ENCODE measurements at places on chromosomes 2 and 18.

DNA sequence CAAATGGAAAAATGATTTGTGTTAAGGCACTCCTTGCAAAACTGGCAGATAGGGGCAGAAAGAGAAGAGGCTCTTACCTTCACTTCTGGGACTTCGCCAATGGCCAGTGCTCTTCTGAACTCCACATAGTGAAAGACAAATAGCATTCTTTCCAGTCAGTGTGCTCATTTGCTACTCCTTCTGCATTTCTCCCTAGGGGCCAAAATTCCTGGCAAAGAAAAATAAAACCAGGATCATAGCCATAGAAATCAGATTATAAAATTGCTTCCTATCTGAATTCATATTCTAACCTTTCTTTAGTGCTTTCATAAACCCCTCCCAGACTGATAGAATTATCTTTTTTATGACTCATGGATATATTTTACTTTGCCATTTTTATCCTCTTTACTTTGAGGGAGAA is 56.9 kb upstream of the PELI1 start:
- no peak for DNase-seq

DNA sequence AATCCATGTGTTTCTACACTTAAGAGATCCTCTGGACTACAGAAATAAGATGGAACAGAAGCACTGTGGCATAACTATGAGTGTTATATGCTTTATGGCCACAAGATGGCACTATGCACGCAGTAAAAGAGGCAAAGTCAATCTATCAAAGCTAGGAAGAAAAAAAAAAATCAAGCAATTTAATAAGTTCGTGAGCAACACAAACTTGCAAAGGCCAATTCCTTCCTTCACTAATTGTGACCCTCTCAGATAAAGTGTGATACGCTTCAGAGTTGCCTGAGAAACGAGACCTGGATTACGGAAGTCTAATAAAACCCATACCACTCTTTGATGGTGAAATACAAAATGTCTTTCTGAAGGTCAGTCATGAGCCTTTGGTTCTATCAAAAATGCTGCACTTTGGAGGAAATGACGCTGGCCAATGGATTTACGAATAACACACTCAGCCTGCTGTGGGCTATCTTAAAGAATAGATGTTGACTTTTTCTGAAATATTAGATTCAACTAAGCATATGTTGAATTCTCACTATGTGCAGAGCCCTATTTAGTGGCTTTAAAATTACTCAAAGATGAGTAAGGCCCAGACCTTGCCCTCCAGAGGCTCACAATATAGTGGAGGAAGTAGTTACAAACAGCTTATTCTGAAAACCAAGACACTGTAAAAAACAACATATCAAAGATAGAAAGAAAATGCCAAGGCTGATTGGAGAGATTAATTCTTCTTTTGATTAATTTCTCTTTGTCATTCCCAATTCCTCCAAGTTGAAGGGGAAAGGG is 35.5 kb upstream of the TTR start:
- DNase-seq, result peak; percentile 51

DNA sequence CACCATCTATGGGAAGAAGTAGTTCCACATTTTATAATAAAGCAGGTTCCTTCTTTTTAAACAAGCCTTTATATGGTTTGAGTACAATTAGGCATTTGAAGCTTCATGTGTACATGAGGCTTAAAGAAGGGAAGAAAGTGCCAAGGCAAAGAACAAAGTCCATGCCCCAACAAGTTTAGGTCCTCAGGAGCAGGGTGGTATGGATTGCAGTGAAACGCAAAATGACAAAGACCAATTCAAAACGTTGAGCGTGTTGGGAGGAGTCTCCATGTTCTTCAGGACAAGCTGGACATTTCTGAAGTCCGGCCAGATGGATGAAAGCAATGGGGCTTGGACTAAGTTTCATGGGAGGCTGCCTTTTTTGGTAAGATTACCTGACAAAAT is 78.8 kb upstream of the FZD5 start:
- DNase-seq, result no peak

- no peak for DNase-seq
Measured at GRCh38 chr2:161570424-161571050, 53.7 kb upstream of the SLC4A10 start.

DNA sequence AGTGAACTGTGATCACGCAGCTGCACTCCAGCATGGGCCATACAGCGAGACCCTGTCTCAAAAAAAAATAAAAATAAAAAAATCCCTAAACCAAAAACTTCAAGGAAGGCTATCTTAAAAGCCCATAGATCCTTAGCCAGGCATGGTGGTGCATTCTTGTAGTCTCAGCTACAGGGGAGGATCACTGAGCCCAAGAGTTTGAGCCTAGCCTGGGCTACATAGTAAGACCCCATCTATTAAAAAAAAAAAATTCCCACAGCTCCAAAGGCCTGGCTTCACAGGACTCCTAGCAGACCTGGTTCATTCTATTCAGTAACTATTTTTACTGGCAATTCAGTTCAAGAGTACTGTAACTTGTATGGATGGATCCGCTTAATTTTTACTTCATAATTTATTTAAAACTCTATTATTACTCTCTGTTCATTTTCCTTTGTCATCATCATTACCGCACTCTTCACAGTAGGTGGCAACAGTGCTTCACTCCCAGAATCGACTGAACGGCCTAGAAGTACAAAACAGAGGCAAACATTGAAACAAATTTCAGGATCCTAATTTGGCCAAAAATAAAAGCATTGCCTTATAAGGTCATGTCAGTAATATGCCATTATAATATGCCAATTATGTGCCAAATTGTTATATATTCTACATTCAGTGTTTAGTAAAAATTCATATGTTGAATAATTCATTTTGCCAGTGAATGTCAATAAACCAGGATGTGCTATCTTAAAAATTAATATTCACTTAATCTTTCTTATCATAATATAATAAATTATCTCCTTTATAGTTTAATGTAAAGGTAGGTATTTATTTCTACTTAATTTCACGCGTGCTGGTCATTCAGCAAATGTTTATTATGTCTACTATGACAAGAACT is 14.3 kb upstream of the STAM2 start:
- DNase-seq, result peak; percentile 57

- no peak for DNase-seq
Measured at GRCh38 chr2:197081294-197081693, 154.8 kb upstream of the PGAP1 start.

GRCh38 chr18:68489013-68489792 is 225.7 kb downstream of the TMX3 start:
- DNase-seq, result no peak

GRCh38 chr2:27683390-27684071 is 19.8 kb downstream of the SLC4A1AP start:
- peak; percentile 84 for DNase-seq

- no peak for DNase-seq
Measured at GRCh38 chr2:183511154-183511553, 386.9 kb downstream of the NUP35 start.

DNA sequence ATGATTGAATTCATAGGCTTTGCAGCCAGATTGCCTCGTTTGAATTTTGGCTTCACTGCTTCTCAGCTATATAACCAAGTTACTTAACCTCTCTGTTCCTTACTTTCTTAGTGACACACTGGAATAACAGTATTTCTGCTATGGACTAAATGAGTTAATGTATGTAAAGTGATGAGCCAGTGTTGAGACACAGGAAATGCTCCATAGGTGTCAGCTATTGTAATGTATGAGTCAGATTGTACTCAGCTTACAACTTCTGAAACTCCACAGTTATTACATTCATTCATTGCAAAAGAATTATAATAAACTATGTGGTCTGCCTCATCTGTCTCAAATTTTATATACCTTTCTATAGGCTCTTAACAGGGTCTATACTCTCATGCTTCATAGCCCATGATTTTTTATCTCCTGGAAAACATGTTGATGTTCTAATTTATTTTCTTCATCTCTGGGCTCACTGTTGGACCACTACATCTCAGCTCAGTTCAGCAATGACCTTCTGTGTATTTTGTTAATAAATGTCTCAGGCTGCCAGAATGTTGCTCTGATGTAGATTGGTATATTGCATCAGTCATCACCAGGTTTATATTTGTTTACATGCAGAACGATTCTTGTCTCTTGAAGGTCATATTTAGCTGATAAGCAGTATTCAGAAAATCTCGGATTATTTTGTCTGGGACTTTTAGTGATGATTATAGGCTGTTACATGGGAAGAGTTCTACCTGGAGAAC is 76.2 kb downstream of the MAP3K20 start:
- DNase-seq, result peak; percentile 90

GRCh38 chr2:95761556-95761955 is 169.8 kb downstream of the TRIM43 start:
- no peak for DNase-seq

- no peak for DNase-seq
Measured at GRCh38 chr2:13289310-13289709, 572.6 kb downstream of the TRIB2 start.

DNA sequence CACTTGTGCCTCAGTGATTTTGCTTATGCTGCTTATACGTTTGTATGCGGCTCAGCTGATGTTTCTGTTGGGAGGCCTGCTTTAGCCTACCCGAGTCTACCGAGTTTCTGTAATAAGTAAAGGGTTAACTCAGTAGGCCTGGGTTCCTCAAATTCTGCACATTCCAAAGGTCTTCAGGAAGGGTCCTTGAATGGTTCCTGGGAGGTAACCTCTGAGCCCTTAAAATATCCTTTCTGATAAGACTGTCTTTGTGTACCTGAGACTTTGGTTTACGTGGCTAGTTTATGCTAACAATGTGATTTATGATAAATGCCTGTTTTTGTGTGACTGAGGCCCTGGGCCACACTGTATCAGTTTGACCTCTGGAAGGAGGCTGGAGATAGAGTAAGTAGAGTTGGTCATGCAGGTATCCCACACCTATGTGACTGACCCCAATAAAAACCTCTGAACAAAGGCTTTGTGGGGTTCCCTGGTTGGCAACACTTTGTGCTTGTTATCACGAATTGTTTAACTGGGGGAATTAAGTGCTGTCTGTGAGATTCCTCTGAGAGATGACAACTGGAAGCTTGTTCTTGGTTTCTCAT is 18.9 kb upstream of the PNPT1 start:
- DNase-seq, result no peak

DNA sequence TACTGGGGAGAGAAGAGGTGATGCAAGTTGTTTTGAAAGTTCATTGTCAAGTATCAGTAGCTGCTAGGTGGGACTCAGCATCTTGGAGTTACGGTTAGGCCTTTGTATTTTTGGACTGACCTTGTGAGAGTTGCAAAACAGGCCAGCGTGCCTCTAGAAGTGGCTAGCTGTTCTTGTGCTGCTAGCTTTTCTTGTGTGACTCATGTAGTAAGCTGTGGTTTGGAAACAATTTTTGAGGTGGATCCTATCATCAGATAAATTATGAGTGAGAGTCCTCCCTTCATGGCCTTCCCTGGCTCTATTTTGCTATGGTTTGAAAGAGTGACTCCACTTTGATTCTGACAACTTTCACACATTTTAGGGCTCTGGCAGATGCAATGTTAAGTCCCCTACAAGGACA is 409.2 kb upstream of the HS6ST1 start:
- DNase-seq, result peak; percentile 91

DNA sequence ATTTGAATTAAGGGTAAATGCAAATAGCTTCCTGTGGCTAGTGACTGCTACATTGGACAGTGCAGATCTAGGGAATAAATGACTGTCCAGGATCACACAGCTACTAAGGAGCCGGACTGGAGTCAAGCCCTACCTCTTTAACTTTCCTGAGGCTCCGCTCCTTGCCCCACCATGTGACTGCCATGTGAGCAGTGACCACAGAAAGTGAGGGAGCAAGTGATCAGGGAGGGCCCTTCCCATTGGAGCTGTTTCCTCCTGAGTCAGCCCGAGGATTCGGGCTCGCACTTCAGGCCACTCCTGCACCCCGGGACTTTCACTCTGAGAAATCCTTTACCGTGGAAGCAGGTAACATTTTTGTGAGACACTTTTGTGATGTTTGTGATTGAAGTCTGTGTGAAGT is 198.0 kb downstream of the ANKRD30B start:
- DNase-seq, result no peak

DNA sequence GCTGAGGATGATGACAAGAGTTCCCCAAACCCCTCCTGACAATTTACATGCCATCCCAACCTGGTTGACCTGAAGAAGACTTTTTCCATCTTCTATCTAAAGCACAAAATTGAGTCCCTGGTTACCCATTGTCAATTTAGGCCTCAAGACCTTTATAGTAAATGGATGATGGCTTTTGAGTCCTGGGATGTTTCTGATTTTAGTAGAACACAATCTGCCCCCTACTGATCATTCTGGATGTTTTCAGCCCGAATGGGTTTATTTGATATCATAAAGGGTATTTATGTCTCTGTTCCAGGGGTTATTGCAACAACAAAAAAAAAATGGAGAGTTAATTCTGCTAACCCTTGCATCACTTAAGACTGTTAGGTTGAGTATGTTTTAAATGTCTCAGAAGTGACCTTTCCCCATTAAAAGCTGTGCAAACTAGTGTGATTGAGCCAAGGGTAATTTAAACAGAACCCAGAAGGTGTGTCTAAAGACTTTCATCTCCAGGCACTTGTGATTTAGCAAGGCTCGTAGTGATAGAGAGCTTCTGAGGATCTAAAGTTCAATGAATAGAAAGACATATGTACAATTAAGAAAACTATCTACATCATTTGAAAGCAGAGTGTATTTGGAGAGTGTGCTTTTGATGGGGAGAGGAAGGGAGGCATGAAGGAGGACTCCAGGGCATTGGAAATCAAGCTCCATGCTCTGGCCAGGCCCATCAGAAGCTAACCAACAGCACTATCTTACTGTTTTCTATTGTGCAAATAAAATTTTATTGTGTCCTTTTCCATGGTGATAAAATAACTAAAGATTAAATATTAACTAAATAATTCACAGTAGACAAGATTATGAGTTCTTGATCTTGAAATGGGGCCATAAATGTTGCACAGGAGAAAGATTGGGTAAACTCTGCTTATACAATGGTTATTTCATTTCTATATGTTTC is 96.6 kb upstream of the NOSTRIN start:
- no peak for DNase-seq
